ENCODE measurements at places on chromosomes 3 and 15.

DNA sequence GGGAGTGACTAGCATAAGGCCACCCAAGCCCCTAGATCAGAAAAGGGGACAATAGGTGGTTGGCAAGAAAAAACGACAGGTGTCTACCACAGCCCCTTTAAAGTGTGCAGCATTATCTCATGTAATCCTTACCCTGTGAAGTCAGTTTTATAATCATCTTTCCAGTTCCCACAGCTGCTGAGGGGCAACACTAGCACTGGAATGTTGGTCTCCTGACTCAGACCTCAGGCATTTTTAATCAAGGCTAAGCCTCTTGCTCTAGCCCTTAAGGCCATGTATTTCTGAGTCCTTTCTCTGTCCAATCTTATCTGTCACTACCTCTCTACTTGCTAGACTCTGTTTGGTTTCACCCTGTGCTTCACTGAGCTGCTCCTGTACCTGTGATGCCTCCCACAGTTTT is 171.7 kb downstream of the TLE3 start:
- peak; percentile 64 for DNase-seq

DNA sequence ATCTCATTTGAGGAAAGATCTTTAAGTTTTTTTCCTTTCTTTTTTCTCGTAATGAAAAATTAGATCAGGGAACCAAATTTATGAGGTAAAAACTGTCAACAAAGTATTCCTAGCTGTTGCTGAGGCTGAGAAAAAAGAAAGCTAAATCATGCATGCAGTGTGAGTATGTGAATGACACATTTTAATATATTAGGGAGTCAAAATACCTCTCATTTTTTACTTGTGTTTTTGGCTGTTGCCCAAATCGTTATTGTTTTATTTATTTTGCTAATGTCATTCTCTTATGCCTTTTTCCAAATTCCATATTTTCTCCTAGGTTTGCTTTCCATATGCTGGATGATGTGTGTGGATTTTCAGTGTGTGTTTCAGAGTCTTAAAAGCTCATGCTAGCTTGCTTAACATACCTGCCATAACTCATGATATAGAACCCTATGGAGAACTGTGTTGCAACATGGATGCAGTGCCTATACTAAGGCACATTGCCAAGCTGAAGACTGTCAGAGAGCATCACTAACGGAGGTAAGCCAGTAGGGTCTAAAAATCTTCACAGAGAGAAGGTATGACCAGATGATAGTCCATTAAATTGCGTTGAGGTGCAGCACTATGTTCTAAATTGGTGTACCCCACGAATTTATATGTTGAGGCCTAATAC is 629.5 kb upstream of the KCNMB2 start:
- peak; percentile 81 for DNase-seq

- DNase-seq = no peak
Observed at GRCh38 chr15:39697509-39697908, 85.1 kb downstream of the FSIP1 start.

GRCh38 chr3:177460047-177460446 is 262.8 kb upstream of the TBL1XR1 start:
- no peak for DNase-seq

- DNase-seq = peak; percentile 68
Observed at GRCh38 chr15:68277131-68277602, 378 bp upstream of the FEM1B start.

GRCh38 chr15:69474846-69475455 is 22.3 kb downstream of the RPLP1 start:
- DNase-seq = peak; percentile 31

DNA sequence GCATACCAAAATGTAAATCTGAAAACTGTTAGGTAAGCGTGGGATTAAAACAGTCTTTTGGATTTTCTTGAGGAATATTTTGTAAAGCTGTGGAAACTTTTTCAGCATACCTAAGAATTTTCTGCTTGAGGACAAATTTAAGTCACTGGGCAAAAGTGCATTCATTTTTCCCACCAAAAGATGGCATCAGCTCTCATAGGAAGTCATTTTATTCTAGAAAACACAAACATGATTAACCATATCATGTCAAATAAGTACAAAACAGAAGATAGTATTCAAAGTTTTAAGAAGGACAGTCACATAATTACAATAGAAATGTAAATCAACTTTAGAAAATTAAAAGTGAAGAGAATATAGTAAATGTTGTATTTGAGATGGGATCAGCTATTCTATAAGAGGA is 63.5 kb downstream of the SLC49A4 start:
- peak; percentile 3 for DNase-seq

DNA sequence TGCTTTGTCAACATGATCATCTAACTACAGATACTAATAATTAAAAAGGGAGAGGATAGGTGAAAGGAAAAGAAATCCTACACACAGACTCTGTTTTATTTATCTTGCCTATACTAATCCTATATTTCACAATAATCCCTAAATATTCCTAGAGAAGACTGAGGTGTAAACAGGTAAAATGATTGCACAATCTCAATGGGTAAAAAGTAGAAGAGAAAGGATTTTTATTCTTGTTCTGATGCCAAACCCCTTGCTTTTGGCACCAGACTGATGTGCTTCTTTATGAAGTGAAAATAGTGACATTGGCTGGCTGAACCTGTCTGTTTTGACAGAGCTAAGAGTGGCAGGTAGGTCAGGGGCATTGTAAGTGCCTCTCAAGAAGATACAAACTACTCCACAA is 101.9 kb upstream of the ZPLD1 start:
- no peak for DNase-seq

DNA sequence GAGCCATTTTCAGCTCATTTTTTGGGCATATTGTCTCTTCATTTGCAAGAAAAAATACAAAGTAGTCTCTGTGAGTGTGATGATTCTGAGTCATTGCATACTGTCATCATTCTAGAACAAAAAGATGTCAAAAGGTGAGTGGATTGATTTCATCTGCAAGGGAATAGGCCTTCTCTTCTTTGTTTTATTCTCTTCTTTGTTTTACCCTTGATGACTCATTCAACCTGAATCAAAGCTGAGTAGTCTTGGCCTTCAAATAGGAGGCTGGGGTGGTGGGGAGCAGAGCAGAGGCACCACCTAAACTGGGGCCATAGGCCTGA is 25.4 kb downstream of the CYP19A1 start:
- peak; percentile 46 for DNase-seq

Data from fibroblast of skin of right biceps (primary cell).